ENCODE measurements at places on chromosomes 13 and 19.

DNA sequence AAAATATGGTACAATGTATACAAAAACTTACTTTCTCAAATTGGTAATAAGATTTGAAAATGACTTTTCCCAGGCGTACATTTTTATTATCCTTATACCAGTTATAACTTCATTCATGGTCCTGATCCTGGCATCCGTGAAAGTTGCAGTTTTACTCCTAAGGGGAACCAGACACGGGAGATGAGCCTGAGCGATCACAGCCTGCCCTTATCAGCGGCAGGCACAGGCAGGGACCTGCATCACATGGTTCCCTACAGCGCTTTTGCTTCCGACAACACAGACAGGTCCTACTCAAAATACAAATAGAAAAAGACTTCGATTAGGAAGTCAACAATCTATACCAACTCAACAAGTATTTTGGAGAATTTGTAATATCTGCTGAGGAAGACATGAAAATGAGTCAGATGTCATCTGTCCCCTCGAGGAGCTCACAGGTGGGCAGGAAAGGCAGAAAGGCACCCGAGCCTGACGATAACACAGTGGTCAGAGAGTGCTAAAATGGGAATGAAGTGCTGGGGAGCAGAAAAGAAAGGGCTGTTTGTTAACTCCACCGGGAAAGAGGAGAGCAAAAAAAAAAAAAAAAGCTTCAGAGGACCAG, 93.4 kb downstream of the ABCC4 start:
- no peak for DNase-seq

GRCh38 chr13:109383683-109384082, 402.7 kb downstream of the IRS2 start:
- no peak for DNase-seq

GRCh38 chr19:29277102-29277501, 64.2 kb upstream of the UQCRFS1 start:
- peak; percentile 29 for DNase-seq

GRCh38 chr19:14203177-14203576, 2.8 kb downstream of the ADGRL1 start:
- no peak for DNase-seq

DNA sequence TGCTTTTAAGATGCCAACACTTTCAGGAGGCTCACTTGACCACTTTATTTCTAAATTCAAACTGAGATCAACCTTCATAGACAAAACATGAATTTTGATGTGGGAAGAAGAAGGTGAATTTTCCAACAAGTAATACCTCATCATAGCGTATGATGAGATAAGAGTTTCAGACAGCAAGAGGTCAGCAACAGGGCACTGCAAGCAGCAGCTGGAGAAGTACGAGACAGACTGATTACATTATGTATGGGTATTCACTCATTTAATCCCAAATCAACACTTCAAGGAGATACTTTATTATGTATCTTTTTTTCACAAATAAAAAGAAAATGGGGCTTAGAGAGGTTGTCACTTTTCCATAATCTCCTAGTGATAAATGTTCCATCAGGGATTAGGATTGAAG, 389.8 kb downstream of the TBC1D4 start:
- no peak for DNase-seq

DNA sequence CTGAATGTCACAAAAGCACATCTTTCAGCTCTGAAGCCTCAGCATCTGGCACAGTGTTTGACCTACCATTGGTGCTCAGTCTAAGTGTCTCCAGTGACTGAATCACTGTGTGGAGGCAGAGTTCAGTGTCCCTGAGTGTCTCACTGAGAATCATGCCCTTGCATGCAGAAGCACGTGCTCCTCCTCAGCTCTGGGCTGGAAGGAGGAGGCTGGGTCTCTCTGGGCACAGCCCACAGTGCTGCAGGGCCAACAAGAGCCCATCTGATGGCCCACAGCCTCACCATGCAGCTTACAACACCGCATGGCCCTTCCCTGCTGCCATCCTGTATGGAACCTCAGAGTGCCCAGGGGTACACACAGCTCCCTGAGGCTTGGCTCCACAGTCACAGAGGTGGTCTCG, 86.1 kb downstream of the TEX26 start:
- DNase-seq = no peak

- no peak for DNase-seq
Measured at GRCh38 chr13:107842562-107843180, 372.7 kb downstream of the LIG4 start.

- no peak for DNase-seq
Measured at GRCh38 chr13:112605531-112605990, 17.6 kb upstream of the TUBGCP3 start.

GRCh38 chr13:100650326-100650725, 24.3 kb downstream of the TMTC4 start:
- DNase-seq = no peak

DNA sequence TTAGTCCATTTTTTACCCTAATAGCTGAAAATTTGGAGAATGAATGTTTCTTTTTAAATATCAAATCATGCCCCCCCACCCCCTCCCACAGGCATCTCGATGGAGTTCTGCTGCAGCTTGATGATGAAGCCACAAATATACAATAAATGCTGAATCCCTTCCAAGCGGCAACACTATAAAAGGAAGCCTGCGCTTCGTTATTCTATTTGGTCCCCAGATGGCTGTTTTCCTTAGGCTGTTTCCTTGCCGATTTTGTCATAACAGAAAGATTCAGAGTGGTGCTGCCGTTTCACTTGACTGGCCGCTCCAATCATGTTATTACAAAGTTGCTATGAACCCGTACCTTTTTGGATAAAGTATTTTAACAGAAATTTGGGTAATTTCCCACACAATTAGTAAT, 79.5 kb downstream of the MYO16 start:
- no peak for DNase-seq

DNA sequence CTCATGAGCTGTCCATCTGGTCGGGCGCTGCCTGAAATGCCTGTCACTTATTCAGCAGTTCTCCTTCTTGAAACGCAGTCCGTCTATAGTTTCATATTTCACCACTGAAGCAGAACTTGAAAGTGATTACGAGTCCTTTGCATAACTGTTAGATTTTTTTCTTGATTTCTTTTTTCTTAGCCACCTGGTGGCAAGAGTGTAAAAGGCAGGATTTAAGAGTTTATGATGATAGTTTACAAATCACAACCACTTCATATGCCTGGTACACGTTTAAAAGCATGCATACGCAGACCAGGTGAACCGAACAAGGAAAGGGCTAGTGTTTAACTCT, 45.8 kb downstream of the GGACT start:
- no peak for DNase-seq

GRCh38 chr13:97986835-97987234, 33.4 kb downstream of the IPO5 start:
- DNase-seq = no peak

DNA sequence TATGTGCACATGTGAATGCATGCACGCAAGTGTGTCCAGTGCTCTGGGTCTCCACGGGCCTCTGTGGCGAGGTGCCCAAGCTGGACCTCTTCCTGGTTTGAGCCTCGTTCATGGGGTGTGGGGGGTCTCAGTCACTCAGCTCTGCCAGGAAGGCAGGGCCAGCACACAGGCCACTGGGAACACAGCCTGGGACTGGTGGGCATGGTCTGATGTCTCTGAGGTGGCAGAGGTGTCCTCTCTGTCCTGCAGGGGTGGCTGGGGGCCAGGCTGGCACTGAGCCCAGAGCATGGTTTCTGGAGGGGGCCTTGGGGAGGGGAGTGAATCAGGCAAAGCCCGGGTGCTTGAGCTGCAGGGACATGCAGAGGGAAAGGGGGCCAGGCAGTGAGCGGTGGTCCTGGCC, 9.4 kb downstream of the LRP3 start:
- no peak for DNase-seq

- DNase-seq = no peak
Measured at GRCh38 chr13:74819549-74819948, 662.4 kb downstream of the TBC1D4 start.

DNA sequence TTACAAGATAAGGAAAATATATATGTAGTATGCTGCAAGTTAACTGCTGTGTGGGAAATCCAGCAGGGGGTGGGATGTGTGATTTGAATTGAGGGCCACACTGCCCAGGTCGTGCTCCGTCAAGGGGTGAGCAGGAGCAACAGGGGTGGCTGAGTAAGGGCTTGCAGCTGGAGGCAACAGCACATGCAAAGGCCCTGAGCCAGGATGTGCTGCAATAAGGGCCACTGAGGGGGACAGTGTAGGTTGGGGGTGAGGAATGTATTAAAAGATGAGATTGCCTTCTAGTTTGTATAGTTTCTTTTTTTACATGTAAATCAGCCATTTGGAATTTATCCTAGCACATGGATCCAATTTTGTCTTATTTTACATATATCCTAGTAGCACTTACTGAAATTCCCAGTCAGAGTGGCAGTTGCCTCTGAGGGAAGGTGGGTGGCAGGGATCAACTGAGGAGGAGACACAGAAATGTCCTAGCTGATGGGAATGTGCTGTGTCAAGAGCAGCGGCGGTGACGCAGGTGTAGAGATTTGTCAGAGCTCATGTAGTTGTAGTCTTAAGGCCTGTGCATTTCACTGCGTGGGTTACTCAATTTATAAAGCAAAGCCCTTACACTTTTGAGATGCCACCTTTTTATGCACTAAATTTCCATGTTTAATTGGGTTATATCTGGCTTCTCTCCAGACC, 5.4 kb upstream of the RBM42 start:
- DNase-seq = no peak

- no peak for DNase-seq
Measured at GRCh38 chr19:49849433-49850220, 1.3 kb upstream of the PTOV1 start.

- no peak for DNase-seq
Measured at GRCh38 chr13:102261809-102262208, 140.0 kb downstream of the FGF14 start.

GRCh38 chr19:53878776-53879139, 3.2 kb upstream of the PRKCG start:
- no peak for DNase-seq

DNA sequence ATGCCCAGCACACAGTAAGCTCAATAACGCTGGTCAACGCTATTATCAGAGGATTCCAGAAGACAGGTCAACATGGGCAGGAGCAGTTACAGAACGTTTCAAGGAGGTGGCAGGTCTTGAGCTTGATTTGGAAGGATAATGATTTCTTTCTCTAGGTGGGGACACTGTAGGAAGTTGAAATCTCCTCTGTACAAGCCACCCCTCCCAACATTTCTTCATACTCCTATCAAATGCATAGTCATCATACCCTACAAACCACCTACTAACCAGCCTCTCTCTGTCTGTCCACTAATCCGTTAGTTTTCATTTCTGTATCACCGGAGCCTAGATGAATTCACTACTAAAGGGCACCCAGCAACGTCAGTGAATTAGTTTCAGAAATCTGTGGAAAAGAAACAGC, 1.3 kb downstream of the ATP7B start:
- no peak for DNase-seq

- no peak for DNase-seq
Measured at GRCh38 chr19:47315125-47315821, 5.6 kb downstream of the C5AR1 start.

GRCh38 chr13:46183018-46183946, 1.3 kb upstream of the LCP1 start:
- no peak for DNase-seq

GRCh38 chr19:23516266-23516665, 121.0 kb upstream of the ZNF91 start:
- DNase-seq = no peak

GRCh38 chr13:110276553-110276950, 30.4 kb downstream of the COL4A1 start:
- DNase-seq = no peak

DNA sequence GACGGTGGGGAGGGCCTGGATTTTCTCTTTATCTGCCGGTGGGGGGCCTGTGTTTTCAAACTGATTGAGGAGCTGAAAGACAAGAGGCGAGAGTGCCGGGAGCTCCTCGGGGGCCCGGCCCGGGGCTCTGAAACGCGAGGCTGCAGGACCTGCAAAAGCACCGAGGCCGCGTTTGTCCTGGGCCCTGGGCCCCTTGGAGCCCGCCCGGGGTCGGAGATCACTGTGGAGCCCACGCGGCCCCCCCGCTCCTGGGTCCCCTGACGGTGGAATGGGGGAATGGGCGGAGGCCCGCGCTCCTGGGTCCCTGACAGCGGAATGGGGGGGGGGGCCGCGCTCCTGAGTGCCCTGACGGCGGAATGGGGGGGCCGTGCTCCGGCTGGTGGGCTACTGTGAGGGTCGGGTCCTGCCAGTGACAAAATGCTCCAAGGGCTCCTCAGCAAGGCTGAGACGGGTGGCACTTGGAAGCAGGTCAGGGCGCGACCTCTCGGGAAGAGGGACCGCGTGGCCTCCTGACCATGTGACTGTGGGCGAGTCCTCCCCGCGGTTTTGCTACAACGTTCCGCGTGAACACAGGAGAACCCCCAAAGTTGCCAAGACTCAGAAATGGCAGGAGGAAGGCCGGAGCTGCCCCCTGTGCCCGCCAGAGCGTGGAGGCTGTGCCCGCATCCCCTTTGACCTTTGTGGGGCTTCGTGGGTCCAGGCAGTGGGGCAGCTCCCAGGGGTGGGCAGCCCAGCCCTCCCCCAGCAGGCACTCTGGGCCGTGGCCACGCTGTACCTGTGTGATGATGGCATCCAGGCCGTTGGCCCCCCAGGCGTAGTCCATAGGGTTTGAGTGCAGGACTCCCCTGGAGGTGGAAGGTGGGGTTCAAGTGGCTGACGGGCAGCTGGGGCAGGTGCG, 9.5 kb downstream of the FGF22 start:
- no peak for DNase-seq

- no peak for DNase-seq
Measured at GRCh38 chr13:113083022-113083373, 22.6 kb upstream of the F7 start.

DNA sequence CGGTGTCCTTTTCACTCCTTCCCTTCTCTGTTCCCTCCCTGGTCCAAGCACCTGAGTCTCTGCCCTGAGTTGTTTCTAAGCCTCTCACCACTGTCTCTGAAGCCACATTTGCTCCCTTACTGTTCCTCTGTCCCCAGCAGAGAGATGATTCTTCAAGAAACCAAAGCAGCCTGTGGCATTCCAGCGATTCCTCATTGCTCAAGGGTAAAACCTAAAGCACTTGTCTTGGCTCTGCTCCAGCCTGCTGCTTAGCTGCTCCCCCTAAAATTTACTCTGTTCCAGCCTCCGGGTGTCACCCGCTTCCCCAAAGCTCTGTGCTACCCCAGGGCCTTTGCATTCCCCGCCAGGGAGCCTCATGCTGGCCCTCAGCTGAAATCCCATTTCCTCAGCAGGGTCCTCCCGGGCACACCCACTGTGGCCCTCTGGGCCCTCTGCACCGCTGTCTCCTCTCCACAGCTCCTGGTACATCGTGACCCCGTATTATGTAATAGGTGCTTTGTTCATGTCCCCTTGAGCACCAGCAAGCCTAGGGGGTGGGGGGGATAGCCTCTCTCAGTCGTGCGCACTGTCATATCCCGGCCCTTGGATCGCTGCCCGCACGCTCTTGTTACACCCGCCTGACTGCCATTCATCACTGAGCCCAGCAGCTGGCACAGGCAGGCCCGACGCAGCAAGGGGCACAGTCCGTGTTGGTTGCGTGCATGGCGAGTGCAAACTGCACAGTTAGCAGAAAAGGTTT, 15.8 kb downstream of the TECR start:
- DNase-seq = no peak

- no peak for DNase-seq
Measured at GRCh38 chr19:16449330-16449961, 22.3 kb downstream of the EPS15L1 start.

GRCh38 chr19:36638862-36639510, 27.7 kb downstream of the ZNF461 start:
- no peak for DNase-seq

GRCh38 chr13:71291842-71292146, 575.2 kb downstream of the DACH1 start:
- no peak for DNase-seq

- DNase-seq = no peak
Measured at GRCh38 chr13:51525567-51526167, 58.6 kb upstream of the WDFY2 start.
